ENCODE measurements at places on chromosomes 1 and 21. TPM values are rescaled to one million over a fixed set of nuclear protein-coding genes. Genes with fewer than 3 reads are reported as not detected.

DNA sequence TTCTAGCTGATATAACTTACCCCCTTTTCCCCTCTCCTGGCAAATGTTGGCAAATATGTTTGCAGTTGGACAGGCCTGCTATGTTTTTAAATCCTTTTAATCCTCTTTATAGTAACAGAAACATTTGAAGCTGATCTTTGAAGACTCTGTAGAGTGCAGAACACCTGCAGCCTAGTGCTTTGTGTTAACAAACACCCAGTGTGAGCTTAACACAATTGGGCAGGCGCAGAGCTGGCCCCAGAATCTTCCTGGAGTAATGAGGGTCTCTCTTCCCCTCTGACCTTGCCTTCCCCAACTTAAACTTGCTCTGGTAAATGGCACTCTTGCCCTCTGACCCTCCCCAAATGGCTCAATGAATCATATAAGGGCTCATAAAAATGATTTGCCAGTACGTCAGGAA is 247.9 kb upstream of the LYPLAL1 start:
- H3K4me3 ChIP-seq, result no peak overlapping the region
- DNase-seq, result no peak
- H3K27me3 ChIP-seq, result no peaks in the 10 kb centered on the region
- no peaks in the 10 kb centered on the region for H3K36me3 ChIP-seq
- H3K4me1 ChIP-seq, result peaks cover 1% of the 10 kb centered on the region
- no peak overlapping the region for H3K27ac ChIP-seq

GRCh38 chr1:34237151-34237815 is 60.6 kb downstream of the C1orf94 start:
- H3K4me3 ChIP-seq, result no peak overlapping the region
- no peaks in the 10 kb centered on the region for H3K4me1 ChIP-seq
- DNase-seq, result no peak
- no peaks in the 10 kb centered on the region for H3K27me3 ChIP-seq
- no peaks in the 10 kb centered on the region for H3K36me3 ChIP-seq

DNA sequence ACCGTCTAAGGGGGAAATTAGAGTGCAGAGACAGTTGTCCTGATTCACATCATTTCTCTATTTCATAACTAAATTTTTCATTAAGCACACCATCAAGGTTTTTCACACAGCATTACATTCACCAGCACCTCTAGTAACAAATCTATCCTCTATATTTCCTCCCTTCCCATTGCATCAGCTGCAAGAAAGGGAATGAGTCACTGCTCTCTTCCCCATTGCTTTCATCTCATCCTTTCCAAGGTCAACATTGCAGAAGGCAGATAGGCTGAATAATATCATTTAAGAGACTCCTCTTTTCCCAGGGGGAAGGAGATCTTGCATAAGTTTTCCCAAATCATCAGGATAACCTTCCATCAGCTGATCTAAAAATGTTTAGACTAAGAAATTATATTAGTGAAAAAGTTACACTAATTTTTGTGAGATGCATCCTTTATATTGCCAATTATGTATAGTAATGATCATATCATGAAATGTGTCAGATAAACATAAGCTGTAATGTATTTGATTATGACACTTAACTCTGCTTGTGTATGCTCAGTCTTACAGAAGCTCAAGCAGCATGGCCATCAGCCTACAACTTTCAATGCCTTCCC is 4.3 kb downstream of the INTS7 start:
- no peaks in the 10 kb centered on the region for H3K36me3 ChIP-seq
- no peak overlapping the region for H3K27ac ChIP-seq
- DNase-seq, result peak; percentile 83
- H3K4me1 ChIP-seq, result peaks cover 5% of the 10 kb centered on the region
- no peak overlapping the region for H3K4me3 ChIP-seq
- H3K27me3 ChIP-seq, result no peaks in the 10 kb centered on the region

DNA sequence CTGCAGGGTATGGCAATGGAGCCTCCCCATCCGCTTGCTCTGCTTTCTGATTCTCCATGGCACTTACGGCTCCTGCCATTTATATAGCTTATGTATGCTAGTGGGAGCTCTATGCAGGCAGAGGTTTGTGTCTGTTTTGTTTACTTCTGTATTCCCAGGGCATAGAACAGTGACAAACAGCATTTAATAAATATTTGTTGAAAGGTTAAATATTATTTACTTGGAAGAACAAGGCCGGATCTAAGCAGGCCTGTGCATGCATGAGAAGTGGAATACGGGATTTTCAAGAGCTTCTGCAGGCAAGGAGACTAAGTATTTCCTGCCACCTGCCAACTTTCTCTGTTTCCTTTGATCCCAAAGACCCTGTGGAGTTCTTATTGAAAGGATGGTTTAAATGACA is 90.7 kb downstream of the XCL2 start:
- H3K4me1 ChIP-seq, result peaks cover 8% of the 10 kb centered on the region
- no peak overlapping the region for H3K27ac ChIP-seq
- no peak for DNase-seq
- no peaks in the 10 kb centered on the region for H3K27me3 ChIP-seq

DNA sequence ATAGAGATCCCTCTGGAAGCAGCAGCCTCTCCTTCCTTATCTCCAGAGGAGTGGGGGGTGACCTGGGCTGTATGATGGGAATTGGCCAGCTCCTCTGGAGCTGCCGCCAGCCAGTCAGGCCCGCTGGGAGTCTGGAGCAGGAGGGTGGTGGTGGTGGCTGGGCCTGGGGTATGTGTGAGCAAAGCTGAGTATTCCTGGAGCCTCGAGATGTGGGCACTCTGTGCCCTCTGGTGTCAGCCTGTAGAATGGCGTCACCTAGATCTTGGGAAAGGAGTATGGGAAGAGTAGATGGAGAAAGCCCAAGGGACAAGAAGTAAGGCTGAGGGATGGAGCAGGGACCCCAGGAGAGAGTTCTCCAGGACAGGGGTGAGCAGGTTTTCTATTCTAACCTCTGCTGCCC is 16.0 kb downstream of the VANGL2 start:
- DNase-seq, result peak; percentile 61
- H3K4me3 ChIP-seq, result no peak overlapping the region
- peaks cover 27% of the 10 kb centered on the region for H3K4me1 ChIP-seq
- H3K27ac ChIP-seq, result peak overlapping the region; percentile 48

TMPRSS15 gene
- total RNA-seq, result not detected

DNA sequence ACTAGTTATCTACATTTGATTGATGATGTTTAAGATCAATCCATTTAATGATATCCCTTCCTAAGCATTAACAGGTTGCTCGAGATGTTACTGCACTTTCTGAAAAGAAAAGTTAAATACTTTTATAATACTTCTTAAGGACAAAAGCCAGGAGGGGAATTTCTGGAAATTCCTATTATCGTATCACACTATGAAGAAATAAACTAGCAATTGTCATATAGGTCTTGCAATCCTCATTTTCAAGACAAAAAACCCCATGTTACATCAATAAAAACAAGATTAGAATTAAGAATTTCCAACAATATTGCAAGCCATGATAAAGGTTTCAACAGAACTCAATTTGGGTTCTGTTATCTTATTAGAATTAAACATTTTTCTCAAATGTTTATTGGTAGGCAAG is 47.2 kb downstream of the HNRNPR start:
- H3K27me3 ChIP-seq, result no peaks in the 10 kb centered on the region
- H3K4me3 ChIP-seq, result no peak overlapping the region
- H3K36me3 ChIP-seq, result peaks cover 36% of the 10 kb centered on the region
- peaks cover 11% of the 10 kb centered on the region for H3K4me1 ChIP-seq

SPATA1 gene
- total RNA-seq, result 1.2 TPM

PDC gene
- total RNA-seq, result not detected

LCE5A gene
- total RNA-seq, result not detected

ZYG11A gene
- 0.04 TPM for total RNA-seq

GRCh38 chr1:178938101-178938958 is 67.5 kb upstream of the ANGPTL1 start:
- H3K4me1 ChIP-seq, result no peaks in the 10 kb centered on the region
- no peaks in the 10 kb centered on the region for H3K27me3 ChIP-seq
- H3K4me3 ChIP-seq, result no peak overlapping the region
- no peak for DNase-seq
- no peak overlapping the region for H3K27ac ChIP-seq

DNA sequence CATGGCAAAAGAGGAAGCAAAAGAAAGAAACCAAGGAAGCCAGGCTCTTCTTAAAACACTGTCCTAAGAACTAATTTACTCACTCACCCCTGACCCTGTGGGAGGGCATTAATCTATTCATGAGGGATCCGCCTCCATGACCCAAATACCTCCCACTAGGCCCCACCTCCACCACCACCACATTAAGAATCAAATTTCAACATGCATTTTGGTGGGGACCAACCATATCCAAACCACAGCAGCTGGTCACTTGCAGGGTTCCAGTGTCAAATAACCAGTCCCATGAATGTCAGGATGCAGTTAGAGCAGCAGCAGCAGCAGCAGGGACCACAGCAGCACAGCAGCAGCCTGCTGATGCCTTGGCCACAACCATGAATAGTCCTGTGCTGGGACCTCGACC is 83.8 kb downstream of the ZC3H11B start:
- H3K27ac ChIP-seq, result no peak overlapping the region
- H3K4me3 ChIP-seq, result no peak overlapping the region
- no peak for DNase-seq
- H3K4me1 ChIP-seq, result no peaks in the 10 kb centered on the region

GRCh38 chr1:30313176-30313575 is 410.2 kb downstream of the MATN1 start:
- no peak overlapping the region for H3K27ac ChIP-seq
- H3K27me3 ChIP-seq, result no peaks in the 10 kb centered on the region
- no peaks in the 10 kb centered on the region for H3K4me1 ChIP-seq
- H3K36me3 ChIP-seq, result no peaks in the 10 kb centered on the region
- H3K4me3 ChIP-seq, result no peak overlapping the region

OR2T35 gene
- not detected for total RNA-seq

DNA sequence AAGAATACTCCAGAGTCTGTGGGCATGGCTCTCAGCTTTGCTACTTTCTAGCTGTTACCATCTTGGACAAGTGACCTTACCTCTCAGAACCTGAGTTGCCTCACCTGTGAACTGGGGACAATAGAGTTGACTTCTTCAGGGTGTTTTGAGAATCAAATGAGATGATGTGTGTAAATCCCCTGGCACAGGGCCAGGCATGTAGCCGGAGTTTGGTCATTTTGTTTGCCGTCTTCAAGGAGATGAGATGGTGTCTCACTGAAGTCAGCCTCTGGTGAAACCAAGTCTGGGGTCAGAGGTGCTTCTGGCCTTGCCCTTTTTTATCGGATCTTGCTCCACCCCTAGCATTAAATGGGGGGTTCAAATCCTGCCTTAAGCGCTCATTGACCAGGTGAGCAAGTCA is 149.2 kb upstream of the TMEM51 start:
- H3K27me3 ChIP-seq, result no peaks in the 10 kb centered on the region
- no peaks in the 10 kb centered on the region for H3K4me1 ChIP-seq
- H3K4me3 ChIP-seq, result no peak overlapping the region
- DNase-seq, result no peak
- no peaks in the 10 kb centered on the region for H3K36me3 ChIP-seq
- H3K27ac ChIP-seq, result no peak overlapping the region

- H3K27me3 ChIP-seq, result no peaks in the 10 kb centered on the region
- H3K36me3 ChIP-seq, result no peaks in the 10 kb centered on the region
- DNase-seq, result no peak
- no peak overlapping the region for H3K4me3 ChIP-seq
Measured at GRCh38 chr1:76635784-76636183, 231.5 kb upstream of the ST6GALNAC5 start.

- no peaks in the 10 kb centered on the region for H3K36me3 ChIP-seq
- DNase-seq, result no peak
- H3K27me3 ChIP-seq, result no peaks in the 10 kb centered on the region
- no peak overlapping the region for H3K4me3 ChIP-seq
Measured at GRCh38 chr1:248778906-248779305, 23.3 kb upstream of the LYPD8 start.

STPG1 gene
- 10.7 TPM for total RNA-seq

CLCN6 gene
- total RNA-seq, result 22.5 TPM

SPAG17 gene
- 0.78 TPM for total RNA-seq

DNA sequence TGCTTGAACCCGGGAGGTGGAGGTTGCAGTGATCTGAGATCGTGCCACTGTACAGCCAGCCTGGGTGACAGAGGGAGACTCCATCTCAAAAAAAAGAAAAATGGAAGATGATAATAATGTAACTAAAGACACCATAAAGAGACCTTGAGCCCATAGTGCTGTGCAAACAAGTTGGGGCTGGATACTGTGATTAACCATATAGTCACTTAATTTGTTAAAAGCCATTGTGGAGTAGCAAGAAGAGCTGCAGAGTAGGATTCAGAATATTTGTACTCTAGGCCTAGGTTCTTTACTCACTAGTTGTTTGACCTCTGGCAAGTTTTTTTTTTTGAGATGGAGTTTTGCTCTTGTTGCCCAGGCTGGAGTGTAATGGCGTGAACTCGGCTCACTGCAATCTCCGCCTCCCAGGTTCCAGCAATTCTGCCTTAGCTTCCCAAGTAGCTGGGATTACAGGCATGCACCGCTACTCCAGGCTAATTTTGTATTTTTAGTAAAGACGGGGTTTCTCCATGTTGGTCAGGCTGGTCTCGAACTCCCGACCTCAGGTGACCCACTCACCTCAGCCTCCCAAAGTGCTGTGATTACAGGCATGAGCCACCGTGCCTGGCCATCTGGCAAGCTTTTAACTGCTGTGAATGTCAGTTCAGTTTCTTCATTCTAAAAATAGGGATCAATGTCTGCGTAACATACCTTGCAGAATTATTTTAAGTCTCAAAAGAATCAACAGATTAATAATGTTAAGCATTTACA is 12.8 kb downstream of the CAP1 start:
- H3K4me3 ChIP-seq, result no peak overlapping the region
- no peaks in the 10 kb centered on the region for H3K36me3 ChIP-seq
- H3K27me3 ChIP-seq, result no peaks in the 10 kb centered on the region
- no peak overlapping the region for H3K27ac ChIP-seq

DNA sequence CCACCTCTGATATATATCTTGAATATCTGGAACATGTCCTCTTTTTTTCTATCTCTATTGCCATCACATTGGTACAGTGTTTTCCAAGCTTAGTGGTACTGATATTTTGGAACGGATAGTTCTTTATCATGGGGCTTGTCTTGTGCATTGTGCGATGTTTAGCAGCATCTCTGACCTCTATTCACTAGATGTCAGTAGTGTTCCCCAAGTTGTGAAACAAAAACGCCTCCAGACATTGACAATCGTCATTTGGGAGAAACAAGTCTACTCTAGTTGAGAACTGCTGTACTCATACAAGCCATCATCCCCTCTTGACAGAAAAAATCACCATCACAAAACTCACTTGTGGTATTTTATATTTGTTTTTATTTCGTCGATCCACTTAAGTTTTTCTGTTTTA is 79.7 kb upstream of the CHODL start:
- DNase-seq, result no peak
- H3K27ac ChIP-seq, result no peak overlapping the region
- H3K4me1 ChIP-seq, result peaks cover 7% of the 10 kb centered on the region
- H3K27me3 ChIP-seq, result no peaks in the 10 kb centered on the region
- H3K36me3 ChIP-seq, result no peaks in the 10 kb centered on the region
- no peak overlapping the region for H3K4me3 ChIP-seq

GRCh38 chr1:187390215-187390818 is 561.6 kb downstream of the PLA2G4A start:
- no peak overlapping the region for H3K27ac ChIP-seq
- no peaks in the 10 kb centered on the region for H3K36me3 ChIP-seq
- H3K4me3 ChIP-seq, result no peak overlapping the region
- no peaks in the 10 kb centered on the region for H3K4me1 ChIP-seq
- H3K27me3 ChIP-seq, result no peaks in the 10 kb centered on the region
- peak; percentile 8 for DNase-seq

- H3K36me3 ChIP-seq, result no peaks in the 10 kb centered on the region
- H3K27me3 ChIP-seq, result no peaks in the 10 kb centered on the region
- peak; percentile 5 for DNase-seq
- no peak overlapping the region for H3K27ac ChIP-seq
- H3K4me1 ChIP-seq, result peaks cover 21% of the 10 kb centered on the region
Measured at GRCh38 chr1:61812916-61813315, 70.6 kb downstream of the PATJ start.

VWA1 gene
- total RNA-seq, result 31.5 TPM

PAQR6 gene
- total RNA-seq, result 35.7 TPM

- no peak overlapping the region for H3K27ac ChIP-seq
- DNase-seq, result no peak
- no peaks in the 10 kb centered on the region for H3K27me3 ChIP-seq
- H3K36me3 ChIP-seq, result no peaks in the 10 kb centered on the region
- no peak overlapping the region for H3K4me3 ChIP-seq
Measured at GRCh38 chr1:218869276-218869675, 304.4 kb upstream of the LYPLAL1 start.

All from cardiac muscle cell (in vitro differentiated cells and primary cell).